Esophagus muscularis mucosa (tissue), 4 donors: ENCODE measurements at places on chromosomes 3 and 15. TPM values are rescaled to one million over a fixed set of nuclear protein-coding genes. Genes with fewer than 3 reads are reported as not detected.

Gene PLS1
- 1.2 TPM for total RNA-seq

Gene ACSBG1
- 2.3 TPM for total RNA-seq

Gene ABHD2
- total RNA-seq: 73.9 TPM

Gene PPARG
- total RNA-seq: 3.7 TPM

Gene LRTM1
- not detected for total RNA-seq

Gene NFKBIZ
- total RNA-seq: 103 TPM

Gene UBE2E1
- 126 TPM for total RNA-seq

GRCh38 chr15:72927451-72927850 is 124.8 kb upstream of the NEO1 start:
- DNase-seq: no peak

DNA sequence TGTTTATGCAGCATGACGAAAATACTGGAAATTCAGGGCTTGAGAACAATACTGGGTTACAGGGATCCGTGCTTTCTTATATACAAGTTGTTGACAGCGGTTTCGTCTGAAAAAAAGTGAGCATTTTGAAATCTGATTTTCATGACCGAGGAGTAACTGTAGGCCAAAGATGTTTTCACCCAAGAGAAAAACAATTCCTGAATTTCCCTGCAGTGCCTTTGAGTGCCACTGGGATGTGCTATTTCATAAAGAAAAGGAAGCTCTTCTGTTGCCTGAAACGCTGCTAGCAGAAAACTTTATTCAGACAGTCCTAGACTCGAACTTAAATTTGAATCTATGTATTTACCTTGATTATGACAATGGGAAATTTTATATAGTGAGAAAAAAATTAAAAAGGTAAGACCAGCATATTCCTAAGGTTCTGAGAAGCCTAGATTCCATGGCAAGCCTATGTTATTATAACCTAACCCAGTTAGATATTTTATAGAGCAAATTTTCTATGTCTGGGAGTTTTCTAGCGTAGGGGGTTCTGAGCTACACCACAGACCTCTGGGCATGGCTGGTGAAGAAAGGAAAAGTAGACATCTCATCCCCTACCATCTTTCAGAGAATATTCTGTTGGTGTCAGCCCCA is 30.2 kb downstream of the KCNAB1 start:
- DNase-seq: peak; percentile 91

- DNase-seq: no peak
Observed at GRCh38 chr15:45943240-45943639, 308.4 kb downstream of the SQOR start.

DNA sequence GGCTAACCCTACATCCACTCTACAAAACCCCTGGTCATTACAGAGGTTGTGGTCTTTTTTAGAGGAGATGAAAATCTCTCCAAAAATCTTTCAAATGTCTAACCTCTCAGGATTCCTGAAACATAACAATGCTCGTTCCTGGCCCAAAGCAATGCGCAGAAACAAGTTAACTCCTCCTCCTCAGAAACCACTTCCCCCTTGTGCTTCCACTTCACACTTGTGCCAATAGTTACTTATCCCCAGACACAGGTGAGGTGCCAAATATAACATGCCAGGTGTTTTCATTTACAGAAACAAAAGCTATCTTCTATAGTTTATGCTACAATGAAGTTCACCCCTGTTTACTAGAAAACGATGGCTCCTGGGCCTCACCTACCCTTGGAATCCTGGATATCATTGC is 6.2 kb downstream of the NDUFAF1 start:
- DNase-seq: no peak

DNA sequence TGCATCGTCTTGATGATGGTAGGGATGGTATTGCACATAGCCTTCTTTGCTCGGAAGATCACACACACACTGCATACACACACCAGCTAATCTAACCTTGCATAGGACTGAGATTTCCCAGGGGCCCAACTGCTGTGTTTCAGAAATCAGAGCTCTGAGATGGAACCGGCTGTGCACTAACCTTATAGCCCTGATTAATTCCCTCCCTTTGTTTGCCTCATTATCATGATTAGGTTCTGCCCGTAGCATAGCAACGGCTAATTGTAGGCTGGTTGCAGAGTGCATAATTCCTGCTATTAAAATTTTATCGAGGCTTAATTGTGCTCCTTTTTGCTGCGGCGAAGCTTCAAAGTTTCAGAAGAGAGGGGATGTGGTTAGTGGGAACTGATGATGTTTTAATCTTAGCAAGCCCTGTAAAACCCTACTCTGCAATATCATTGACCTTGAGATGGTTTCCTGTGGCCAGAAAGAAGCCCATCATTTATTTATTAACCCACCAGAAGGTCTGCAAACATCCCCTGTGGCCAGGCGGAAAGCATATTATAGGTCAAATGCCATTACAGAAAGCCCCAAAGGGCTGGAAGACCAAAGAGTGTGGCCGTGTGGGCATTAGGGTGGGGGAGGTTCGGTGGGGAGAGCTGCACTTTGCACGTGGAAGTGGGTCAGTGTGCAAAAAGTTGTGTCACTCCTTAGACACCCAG is 56.2 kb upstream of the GLCE start:
- no peak for DNase-seq

- DNase-seq: no peak
Observed at GRCh38 chr3:26365706-26366105, 256.9 kb upstream of the LRRC3B start.

DNA sequence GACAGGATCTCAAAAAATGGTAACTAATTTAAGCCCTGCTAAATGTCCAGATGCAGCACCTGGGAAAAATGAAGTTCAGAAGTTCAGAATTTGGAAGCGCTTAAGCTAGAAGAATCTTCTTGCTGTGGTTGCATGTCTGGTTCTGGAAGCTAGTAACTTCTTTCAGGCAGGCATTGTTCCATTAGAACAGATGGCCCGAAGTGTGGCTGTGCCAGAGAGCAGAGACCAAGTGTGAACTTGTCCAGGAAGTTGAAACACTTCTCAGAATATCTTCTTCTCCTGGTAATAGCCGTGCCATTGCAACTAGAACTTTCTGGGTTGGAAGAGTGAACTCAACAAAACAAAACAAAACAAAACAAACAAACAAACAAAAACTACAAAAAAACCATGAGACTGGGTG is 80.0 kb downstream of the MITF start:
- no peak for DNase-seq
